Heart right ventricle (tissue), 16 donors: ENCODE measurements at places on chromosomes 16 and 17.

GRCh38 chr16:11635113-11635652 lies 33.1 kb upstream of the SNN start:
- no peak for DNase-seq

DNA sequence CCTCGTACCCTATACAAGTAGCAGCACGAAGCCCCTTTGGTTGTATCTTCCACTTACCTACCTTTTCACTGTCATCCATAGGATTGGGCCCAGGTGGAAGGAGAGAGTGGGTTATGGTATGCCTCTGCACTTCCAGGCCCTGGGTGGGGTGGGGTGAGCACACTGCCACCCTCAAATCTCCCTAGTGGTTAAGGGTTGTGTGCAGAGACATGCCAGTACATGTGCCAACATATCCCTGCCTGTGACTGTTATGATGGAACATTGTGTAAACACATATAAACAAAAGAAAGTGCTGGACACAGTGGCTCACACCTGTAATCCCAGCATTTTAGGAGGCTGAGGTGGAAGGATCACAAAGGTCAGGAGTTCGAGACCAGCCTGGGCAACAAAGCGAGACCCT lies 11.1 kb downstream of the HROB start:
- no peak for DNase-seq

DNA sequence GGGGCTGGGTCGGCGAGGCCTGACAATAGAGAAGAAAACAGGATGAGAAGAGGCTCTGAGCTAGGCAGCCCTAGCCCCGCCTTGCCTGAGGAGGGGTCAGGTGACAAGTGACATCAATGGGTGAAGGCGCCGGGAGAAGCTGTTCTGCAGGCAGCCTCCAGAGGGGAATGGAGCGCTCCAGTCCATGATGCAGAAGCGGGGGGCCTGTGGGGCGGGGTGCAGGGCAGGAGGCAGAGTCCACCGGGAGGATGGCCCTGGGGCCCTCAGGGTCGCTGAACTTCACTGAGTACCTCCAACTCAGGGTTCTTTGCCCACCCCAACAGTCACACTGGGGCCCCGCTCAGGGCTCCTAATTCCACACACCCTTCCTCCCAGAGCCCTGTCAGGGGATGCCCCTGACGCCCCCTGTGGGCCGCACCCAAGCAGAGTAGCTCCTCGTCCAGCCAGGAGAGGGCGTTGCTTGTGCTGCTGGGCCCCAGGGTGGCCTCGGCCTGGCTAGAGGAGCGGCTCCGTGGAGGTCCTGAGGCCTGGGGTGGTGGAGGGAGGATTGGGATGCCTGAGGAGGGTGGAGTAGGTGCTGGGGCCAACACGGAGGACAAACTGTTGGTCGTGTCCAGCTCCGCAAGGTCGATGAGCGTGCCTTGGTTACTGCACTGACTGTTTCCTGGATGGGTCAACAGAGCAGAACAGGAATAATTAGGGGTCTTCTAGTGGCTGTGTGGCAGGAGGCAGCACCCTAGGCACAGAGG lies 20.8 kb downstream of the GGA3 start:
- DNase-seq, result no peak

- no peak for DNase-seq
These were observed 3.6 kb upstream of the TMIGD1 start for GRCh38 chr17:30337393-30337999.

GRCh38 chr17:15092261-15092660 lies 172.9 kb downstream of the PMP22 start:
- no peak for DNase-seq
